Stomach (tissue), 19 donors: ENCODE measurements at places on chromosomes 1 and 21. TPM values are rescaled to one million over a fixed set of nuclear protein-coding genes. Genes with fewer than 3 reads are reported as not detected.

The PPIE gene
- 46.7 TPM for polyA plus RNA-seq

The LORICRIN gene
- polyA plus RNA-seq = not detected

The HES2 gene
- polyA plus RNA-seq = not detected

The PKP1 gene
- 0.12 TPM for polyA plus RNA-seq

The ARHGEF10L gene
- polyA plus RNA-seq = 15.4 TPM

The NECTIN4 gene
- 2.6 TPM for polyA plus RNA-seq

DNA sequence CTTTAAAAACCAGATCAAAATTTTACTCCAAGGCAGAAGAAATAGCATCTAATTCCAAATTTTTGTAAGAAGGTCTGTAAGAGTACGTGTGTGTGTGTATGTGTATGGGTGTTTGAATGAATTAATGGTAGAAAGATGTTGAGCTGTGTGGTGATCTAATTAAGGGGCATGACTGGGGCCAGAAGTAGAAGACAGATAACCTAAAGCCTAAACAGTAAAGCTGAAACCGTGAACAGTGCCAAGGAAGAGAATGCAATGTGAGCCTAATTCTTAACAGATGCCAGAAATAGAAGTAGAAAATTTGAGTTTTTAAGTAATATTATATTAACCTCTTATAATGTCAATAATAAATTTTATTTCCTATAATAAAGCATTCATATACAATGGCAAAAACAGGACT is 38.2 kb downstream of the BRINP3 start:
- DNase-seq = no peak

GRCh38 chr1:233078396-233078795 is 128.0 kb downstream of the NTPCR start:
- DNase-seq = peak; percentile 44

DNA sequence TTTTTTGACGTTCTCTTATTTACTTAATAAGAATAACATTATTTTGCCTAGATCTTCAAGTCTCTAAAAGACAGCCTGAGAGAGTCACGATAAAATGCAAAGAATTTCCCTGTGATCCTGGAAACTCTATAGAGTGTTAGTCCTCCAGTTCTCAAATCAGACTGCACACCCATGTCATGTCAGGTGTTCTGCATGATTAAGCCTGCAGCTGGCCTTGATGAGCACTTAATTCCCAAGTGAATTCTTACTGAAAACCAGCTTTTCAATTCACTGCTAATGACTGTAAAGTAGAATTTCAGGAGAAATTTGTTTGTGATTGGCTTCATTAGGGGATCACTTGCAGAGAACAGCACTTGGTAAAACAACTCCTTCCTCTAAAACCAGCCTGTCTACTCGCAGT is 41.9 kb downstream of the CHML start:
- DNase-seq = no peak

DNA sequence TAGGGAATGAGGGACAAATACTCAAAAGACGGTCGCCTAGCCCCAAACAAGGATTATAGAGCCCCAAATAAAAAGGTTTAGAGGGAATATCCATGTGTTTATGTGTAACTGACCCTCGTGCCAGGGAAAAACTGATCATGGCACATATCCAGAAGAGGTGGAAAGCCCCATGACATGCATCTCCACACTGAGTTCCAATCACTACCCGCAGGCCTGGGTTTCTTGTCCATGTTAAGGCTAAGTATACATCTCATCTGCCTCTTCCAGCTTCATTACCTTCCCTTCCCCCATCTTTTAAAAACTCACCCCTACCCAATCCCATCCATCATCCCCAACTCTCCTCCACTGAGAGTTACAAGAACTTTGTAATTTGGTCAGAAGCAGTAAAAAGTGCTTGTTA is 15.2 kb downstream of the GADD45A start:
- DNase-seq = no peak

- no peak for DNase-seq
These were observed 3.5 kb downstream of the PPM1J start for GRCh38 chr1:112711670-112712069.

- no peak for DNase-seq
These were observed 13.6 kb downstream of the TUFT1 start for GRCh38 chr1:151553659-151554058.

- no peak for DNase-seq
These were observed 46.0 kb upstream of the IL12RB2 start for GRCh38 chr1:67261680-67262079.

- DNase-seq = no peak
These were observed 927.2 kb downstream of the BRINP3 start for GRCh38 chr1:189550498-189550897.

GRCh38 chr1:45430490-45430889 is 60.5 kb downstream of the TESK2 start:
- DNase-seq = no peak

DNA sequence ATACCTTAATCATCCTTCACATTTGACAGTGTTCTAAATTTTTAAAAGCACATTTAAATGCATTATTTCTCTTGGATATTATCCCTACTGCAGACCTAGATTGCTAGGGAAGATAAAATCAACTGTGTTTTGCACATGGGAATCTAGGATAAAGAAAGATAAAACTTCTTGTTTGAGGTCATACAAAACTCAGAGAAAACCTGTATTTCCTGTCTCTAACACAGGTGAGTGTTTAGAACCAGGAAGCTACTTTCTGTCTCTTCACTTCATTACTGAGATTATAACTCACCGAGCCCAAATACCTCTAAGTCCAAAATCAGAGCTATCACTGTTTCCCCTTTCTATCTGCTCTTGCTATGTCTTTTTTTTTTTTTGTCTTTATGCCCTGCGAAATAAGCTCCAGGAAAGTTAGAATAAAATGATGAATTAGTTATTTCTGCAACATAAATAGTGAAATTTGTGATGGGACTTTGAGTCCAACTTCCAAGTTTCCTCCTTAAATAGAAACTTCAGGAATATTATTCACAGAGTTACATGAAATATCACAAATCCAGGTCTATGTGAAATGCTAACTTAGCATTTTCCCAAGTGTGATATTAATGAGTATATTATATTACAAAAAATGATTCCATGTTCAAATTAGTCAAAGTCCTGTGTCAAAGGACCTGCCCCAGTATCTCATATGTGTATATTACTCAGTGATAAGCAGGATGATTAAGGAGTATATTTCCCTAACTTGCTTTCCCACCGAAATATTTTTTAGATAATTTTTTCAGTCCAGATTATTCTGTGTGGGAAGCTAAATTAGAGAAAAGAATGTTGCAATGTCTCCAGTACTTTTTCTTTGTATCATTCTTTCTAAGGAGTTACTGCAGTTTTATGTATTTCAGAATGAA is 226.4 kb downstream of the PLA2G4A start:
- DNase-seq = no peak
